ENCODE measurements at places on chromosomes 7 and 10. TPM values are rescaled to one million over a fixed set of nuclear protein-coding genes. Genes with fewer than 3 reads are reported as not detected.

- no peak overlapping the region for H3K4me3 ChIP-seq
- peaks cover 42% of the 10 kb centered on the region for H3K36me3 ChIP-seq
- H3K27me3 ChIP-seq = no peaks in the 10 kb centered on the region
These were observed 5.8 kb downstream of the TAF5 start for GRCh38 chr10:103373544-103373943.

- no peaks in the 10 kb centered on the region for H3K36me3 ChIP-seq
- no peaks in the 10 kb centered on the region for H3K4me1 ChIP-seq
- H3K27me3 ChIP-seq = no peaks in the 10 kb centered on the region
- H3K4me3 ChIP-seq = no peak overlapping the region
- H3K27ac ChIP-seq = no peak overlapping the region
- DNase-seq = no peak
These were observed 87.7 kb upstream of the PDK4 start for GRCh38 chr7:95684037-95684436.

Gene POU6F2
- 0.80 TPM for total RNA-seq

DNA sequence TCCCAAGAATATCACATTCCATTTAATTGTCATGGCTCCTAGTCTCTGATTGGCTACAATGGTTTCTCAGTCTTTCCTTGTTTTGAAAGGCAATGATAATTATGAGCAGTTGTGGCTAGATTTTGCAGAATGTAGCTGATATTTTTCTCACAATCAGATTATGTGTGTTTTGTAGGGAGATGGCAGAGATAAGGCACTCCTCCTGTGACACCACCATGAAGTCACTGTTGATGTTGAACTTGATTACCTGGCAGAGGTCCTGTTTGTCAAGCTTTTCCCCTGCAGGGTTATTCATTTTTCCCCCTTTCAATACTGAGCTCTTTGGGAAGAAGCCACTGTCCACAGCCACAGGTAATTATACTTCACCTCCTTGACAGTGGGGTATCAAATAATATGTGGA, 602.9 kb upstream of the PFKP start:
- no peak overlapping the region for H3K4me3 ChIP-seq
- no peaks in the 10 kb centered on the region for H3K4me1 ChIP-seq
- H3K27me3 ChIP-seq = no peaks in the 10 kb centered on the region
- no peaks in the 10 kb centered on the region for H3K36me3 ChIP-seq

Data from Peyer's patch (tissue), 4 donors.